NCI-H1092 treated with DMSO at 0.1 percent for 48 hours (cell line): ENCODE measurements at places on chromosomes 6 and 20.
A peak's percentile ranks its signal among the peaks of the same experiment; 100 is the strongest.

- no peak for DNase-seq
Measured at GRCh38 chr6:41785689-41786450, 1.6 kb upstream of the TOMM6 start.

GRCh38 chr6:13988049-13988738 is 63.4 kb downstream of the RNF182 start:
- no peak for DNase-seq

DNA sequence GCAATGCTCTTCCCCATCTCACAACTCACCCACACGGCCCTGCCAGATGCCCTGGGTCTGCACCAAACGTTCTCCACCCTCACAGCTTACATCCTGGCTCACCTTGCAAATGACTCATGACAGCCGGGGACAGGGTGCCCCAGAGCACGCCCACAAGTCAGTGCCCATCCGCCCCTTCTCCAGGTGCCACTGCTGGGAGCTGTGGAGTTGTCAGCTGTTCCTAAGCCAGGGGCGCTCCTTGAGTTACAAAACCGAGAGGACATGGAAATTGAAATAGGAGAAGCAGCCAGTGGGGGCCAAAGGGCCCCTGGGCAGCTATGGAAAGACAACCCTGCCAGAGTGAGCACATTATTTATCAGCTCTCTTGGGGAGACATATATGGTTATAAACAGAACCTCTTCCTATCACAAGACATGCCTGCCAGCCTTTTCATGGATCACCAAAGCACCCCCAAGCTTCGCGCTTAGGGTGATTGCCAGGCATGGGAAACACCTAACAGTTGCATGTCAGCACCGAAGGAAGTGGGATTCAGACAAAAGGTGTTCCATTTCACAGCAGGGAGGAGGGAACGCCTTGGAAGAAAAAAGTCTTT is 236.8 kb downstream of the LY86 start:
- DNase-seq: peak; percentile 21

DNA sequence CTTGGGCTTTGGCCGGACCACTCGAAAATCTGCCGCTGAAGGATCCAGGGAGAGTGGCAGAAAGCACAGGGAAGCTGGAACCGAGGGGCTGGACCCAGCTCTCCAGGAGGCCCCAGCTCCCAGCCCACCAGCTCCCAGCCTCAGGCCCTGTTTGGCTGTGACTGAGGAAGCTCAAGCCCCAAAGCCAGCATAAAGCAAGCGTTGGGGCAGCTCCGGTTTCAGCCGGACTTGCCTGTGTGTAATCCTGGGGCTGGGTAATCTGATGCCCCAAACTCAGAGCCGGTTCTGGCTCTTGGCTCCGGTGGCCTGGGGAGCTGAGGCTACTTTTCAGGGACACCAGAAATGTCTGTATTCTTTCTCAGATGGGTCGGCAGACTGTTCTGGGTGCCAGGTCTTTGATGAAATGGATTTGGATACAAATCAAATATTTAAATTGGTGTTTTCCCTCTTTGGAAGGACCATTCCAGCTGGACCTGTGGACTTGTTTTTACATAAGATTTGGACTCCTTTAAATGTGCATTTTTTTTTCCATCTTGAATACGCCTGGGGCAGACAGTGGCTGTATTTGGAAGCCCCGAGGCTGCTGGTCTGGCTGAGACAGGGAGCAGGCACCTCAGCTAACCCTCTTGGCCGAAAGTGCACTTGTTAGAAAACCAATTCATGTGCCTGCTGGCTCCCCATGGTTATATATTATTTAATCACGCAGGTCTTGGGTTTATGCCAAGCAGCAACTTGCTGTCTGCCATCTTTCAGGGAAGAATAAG is 29.7 kb downstream of the RPP40 start:
- DNase-seq: peak; percentile 59

- DNase-seq: no peak
Measured at GRCh38 chr6:6900569-6901204, 207.1 kb upstream of the RREB1 start.

DNA sequence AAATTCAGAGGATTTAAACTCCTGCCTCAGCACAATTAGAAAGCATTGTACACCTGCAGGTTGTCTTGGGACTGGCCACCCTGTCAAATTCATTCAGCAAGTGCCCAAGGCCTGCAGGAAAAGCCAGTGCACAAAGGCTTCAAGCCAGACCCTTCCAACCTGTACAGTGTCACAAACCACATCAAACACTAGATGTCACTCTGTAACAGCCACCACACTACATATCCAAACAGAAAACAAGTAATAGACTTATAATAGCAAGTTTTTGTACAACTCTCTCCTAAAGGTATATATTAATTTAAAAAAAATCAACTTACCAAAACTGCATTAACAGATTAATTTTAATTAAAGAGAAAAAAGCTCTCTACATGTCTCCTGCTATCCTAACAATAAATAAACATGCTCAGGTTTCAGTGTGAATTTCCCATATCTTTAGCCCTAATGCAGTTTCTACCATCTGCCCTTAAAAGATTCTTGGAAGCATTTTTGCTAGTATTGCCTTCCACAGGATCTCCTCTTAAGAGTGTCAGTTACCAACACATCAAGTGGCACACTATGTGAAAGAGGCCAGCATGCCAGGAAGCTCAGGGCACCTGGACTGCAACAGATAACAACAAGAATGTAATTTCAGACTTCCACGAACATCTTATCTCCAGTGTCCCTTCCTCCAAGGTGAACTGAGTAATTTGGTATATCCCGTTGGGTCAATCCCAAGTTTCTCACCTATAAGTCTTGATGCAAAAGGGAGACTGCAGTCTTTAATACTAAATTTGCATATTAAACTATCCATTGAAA is 47.5 kb downstream of the RALGAPA2 start:
- peak; percentile 62 for DNase-seq

GRCh38 chr6:159693894-159694545 is 979 bp upstream of the SOD2 start:
- peak; percentile 73 for DNase-seq

- DNase-seq: peak; percentile 72
Measured at GRCh38 chr6:125310994-125311649, 9.4 kb upstream of the HDDC2 start.

GRCh38 chr6:150528648-150529285 is 70.9 kb upstream of the PLEKHG1 start:
- DNase-seq: no peak

GRCh38 chr6:169936355-169936975 is 185.0 kb downstream of the ERMARD start:
- no peak for DNase-seq

DNA sequence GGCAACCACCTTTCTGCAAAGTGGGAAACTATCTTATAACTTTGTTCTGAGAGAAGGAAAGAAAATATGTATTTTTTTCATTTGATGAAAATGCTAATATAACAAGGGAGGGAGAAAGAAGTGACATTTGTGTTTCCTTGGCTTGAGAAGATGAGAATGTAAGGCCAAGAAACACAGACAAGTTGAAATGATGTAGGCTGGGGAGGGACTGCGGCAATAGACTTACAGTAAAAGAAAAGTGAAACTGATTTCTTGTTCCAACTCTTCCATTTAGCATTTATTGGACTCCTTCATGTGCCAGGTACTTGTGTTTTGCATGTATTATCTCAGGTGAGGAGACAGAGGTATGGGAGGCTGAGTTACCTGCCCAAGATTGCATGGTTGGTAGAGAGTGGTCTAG is 130.9 kb downstream of the CARMIL1 start:
- DNase-seq: no peak

DNA sequence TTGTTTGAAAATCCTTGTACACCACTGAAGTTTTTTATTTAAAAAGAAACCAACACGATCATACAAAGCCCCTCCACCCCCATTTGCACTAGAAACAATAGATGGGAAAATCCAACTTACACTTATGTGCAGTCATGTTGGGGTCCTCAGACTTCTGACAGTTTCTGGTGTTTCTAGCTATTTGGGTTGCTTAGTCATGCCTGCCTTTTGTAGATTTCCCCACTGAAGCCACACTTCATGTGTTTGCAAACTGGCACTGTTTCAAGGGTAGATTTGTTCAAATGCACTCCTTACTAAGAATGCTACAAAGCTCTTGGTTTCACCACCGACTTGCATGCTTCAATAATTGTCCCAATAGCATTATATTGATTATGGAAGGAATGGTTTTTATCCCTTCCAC is 1.5 kb downstream of the SH3BGRL2 start:
- DNase-seq: no peak

- DNase-seq: no peak
Measured at GRCh38 chr20:15900443-15900842, 672.8 kb downstream of the KIF16B start.

GRCh38 chr6:148064406-148065134 is 278.1 kb upstream of the SASH1 start:
- no peak for DNase-seq

DNA sequence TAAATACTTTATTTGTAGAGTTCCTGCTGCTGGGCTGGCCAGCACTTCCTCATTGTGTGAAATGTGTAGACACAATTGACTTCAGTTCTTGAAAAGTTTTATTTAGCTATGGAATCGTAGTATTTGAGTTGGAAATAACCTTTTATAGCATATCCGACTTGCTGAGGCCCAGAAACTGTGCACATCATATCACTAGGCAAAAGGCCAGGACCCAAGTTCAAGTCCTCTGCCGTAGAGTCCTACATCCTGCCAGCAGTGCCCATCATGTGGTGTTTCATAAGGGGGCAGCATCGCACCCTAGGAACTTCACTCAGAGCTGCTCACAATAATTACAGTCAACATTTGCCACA is 207.7 kb upstream of the SNX9 start:
- DNase-seq: peak; percentile 17

GRCh38 chr20:23200914-23201313 is 114.8 kb upstream of the CD93 start:
- DNase-seq: peak; percentile 23

GRCh38 chr6:12009180-12009685 is 2.9 kb upstream of the HIVEP1 start:
- no peak for DNase-seq

DNA sequence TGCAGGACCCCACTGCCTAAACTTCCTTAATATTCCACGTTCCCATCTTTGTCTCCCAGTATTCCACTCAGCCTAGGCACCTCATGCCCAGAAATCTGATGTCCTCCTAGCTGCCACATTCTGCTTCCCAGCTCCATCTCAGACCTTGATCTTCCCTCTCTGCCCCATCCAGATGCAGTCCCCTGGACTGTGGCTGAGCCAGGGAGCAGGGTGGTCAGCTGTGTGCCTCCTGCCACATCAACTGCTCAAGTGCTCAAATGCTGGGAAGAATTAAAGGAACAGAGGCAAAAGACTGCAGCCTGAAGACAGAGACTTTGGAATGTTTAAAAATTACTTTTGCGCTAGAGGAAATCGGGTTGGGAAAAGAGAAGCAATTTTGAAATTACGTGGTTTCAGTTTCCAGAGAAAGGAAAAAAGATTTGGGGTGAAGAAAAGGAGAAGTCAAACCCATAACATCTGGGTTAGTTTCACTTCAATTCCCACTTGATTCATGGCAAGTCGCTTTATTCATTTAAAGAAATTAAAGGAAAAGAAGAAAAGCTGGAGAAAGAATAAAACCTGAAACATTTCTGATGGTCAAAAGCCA is 704.8 kb downstream of the PTPRT start:
- no peak for DNase-seq

DNA sequence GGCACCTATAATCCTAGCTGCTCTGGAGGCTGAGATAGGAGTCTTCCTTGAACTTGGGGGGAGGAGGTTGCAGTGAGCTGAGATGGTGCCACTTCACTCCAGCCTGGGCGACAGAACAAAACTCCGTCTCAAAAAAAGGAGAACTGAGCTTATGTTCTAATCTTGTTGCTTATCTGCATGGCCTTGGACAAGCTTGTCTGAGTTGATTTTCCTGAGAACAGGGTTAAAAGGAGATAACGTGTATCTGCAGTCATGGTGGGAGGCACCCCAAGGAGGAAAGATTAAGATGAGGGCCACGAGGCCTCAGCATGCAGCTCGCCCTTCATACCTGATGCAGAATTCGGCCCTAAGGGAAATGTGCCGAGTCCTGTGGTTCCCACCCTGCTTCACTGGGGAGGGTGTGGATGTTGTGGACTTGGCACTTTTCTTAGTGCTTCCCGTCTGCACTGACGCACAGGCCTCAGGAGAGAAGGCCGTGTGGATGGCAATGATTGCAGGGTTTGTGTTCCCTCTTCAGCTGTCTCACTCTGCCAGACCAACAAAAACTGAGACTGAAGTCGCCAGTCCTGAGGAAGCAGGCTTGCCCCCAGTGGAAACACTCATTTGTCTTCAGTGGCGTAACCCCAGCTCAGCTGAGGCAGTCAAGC is 56.3 kb downstream of the EZR start:
- DNase-seq: no peak

DNA sequence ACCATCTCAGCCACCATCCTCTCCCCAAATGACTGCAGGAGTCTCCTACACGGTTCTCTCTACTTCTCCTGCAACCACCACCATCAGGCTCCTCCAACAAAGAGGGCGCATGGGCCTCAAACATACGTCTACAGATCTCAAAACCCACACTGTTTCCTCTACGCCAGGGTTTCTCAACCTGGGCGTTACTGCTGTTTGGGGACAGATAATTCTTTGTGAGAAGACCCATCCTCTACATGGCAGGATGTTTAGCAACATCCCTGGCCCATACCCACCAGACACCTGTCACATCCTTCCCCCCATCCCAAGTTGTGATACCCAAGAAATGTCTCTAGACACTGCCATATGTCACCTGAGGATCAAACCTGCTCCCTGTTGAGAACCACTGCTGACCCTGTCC is 45.0 kb downstream of the ELMO2 start:
- DNase-seq: no peak

DNA sequence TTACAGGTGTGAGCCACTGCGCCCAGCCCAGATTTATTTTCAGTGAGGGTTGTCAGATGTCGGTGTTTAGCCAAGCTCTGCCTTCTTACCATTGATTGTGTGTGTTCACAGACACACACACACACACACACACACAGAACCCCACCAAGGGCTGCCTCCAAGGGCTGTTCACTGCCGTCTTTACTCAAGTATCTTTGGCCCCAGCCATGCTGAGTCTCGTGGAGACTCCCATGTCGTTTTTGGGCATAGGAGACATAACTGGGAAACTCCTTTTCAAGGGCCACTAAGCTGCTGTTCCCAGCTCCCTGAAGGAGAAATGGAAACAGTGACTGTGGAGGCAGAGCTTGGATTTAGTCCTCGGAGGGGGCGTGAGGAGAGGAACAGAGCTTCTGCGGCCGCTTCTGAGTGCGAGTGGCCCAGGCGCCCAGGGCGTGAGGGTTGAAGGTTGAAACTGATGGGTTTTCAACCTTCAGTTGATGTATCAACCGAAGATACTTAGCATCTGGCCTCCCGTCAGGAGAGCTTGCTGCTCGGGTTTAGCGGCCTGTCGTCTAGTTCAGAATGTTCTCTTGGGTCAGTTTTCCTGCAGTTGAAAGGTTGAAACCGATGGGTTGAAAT is 243.6 kb downstream of the TTLL2 start:
- DNase-seq: no peak

DNA sequence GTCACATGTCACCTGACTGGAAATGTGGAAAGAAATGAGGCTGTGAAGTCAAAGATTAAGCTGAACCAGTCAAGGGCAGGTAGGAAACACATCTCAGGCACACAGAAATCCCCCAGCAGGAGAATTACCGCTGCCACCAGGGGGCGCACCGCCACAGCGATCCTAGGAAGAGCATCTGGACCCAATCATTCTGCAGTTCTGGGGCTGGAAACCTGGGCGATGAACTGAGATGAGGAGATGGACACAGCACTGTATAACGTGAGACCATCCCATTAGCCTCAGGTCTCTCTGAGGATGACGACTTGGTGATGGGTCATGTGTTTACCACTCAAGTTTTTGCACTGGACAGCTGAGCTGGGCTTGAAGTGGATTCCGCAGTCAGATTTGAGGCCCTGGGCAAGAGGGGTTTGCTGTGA is 6.5 kb upstream of the SLC24A3 start:
- DNase-seq: peak; percentile 70
